ENCODE measurements at places on chromosomes 12 and 14.

GRCh38 chr14:56280843-56281242 is 162.6 kb downstream of the PELI2 start:
- no peak for DNase-seq

- DNase-seq, result no peak
Measured at GRCh38 chr12:126770188-126770587, 1496.8 kb upstream of the TMEM132C start.

GRCh38 chr12:29376118-29376517 is 4.9 kb downstream of the ERGIC2 start:
- no peak for DNase-seq

DNA sequence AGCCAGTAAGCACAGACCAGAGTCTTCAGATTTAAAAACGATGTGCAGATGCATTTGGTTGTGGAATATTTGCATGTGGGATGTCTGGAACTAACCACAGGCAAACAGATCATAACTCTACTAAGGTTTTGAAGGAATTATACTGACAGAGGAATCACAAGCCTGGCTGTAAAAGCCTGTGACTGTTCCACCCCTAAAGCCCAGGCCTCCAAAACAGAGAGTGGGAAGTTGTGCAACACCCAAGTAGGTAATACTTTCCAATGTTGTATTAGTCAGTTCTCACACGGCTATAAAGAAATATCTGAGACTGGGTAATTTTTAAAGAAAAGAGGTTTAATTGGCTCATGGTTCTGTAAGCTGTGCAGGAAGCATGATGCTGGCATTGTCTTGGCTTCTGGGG is 68.1 kb upstream of the DCD start:
- no peak for DNase-seq

DNA sequence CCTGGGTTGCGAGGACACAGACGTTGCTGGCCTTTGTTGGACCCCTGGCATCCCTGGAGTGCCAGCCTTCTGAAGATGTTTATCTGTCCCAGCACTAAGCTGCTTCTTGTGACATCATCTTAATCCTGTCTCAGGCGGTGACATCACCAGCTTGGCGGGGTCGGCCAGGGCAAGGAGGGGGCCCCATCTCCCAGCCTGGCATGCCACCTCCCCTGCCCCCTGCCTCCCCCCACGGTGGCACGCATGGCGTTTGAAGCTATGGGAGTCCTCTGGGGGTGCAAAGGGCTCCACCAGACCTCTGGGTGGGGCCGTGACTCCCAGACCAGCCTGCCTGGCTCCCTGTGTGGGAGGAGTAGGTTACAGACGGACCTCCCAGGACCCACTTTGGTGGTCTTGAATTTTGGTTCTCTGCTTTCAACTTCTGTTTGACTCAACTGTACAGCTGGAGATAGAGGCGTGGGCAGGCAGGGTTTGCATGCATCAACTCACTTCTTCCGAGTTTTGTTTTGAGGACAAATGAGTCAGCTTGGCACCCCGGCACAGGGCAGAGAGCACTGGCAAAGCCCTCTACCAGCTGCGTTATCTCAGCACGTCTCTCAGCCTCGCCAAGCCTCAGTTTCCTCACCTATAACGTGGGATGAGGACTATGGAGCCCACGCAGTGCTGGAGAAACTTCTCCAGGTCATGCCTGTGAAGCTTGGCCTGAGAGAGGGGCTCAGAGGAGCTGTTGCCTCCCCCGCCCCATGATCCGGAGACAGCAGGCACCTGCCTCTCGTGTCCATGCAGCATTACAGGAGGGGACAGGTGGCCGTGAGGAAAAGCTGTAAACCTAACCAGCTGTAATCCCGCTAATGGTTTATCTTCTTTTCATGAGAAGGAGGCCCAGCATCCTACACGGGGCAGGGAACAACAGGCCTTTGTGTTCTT is 38.8 kb upstream of the EML1 start:
- no peak for DNase-seq
